ENCODE measurements at places on chromosomes 6 and 20.

- DNase-seq = no peak
These were observed 45.9 kb downstream of the CDH4 start for GRCh38 chr20:61297986-61298385.

- no peak for DNase-seq
These were observed 63.5 kb downstream of the HMGN3 start for GRCh38 chr6:79170959-79171358.

- DNase-seq = no peak
These were observed 40.9 kb downstream of the NCOA7 start for GRCh38 chr6:125831659-125832058.

DNA sequence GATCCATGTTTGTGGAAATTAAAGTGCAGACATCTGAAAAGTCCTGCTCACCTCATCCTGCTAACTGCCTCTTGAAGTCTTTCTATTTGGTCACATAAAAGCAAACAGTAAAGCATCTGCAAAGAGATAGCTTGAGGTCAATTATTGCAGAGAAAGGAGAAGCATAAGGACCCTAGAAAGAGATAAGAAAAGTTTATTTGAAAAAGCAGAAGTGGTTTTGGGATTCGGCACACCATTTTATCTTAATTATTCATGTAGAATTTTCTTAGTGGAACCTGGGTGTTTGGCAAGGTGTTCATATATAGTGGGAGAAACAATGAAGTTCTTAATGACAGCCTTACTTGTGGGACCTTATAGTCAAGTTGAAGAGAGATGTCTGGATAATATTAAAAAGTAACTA lies 280.8 kb downstream of the CENPW start:
- DNase-seq = no peak

- DNase-seq = no peak
These were observed 180.1 kb upstream of the CST7 start for GRCh38 chr20:24768713-24769601.

DNA sequence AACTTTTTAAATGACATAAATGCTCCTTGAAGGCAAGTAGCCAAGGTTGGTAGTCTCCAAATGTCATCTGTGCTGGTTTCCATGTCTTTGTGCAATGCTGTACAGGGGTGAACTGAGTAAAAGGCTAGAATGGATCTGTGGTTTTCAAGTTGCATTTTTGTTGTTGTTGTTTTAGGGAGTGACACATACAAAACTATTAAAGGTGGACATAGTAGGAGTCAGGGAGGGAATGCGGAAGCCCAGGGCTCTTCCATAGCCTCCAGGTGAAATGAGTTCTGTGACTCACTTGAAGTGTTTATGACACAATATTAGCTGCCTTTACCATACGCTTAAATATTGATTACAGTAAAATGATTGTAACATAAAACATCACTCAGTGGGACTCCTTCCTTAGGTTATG lies 22.5 kb upstream of the QKI start:
- no peak for DNase-seq

DNA sequence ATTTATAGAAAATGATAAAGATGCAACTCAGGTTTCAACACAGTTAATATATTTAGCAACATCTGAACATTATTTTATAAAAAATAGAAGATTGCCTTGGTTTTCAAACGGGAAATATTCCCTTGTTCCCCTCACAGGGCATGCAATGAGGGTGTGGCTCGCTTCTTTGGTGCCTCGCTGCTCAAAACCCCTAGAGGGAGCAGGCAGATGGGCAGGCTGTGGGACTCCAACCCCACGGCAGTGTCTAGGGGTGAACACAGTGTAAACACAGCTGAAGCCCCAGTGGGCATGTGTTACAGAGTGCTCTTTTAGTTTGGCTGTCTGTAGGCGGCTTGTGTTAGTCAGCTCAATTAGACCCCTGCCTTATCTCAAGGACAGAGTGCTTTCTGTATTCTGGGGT lies 560.8 kb upstream of the IMPG1 start:
- DNase-seq = no peak

DNA sequence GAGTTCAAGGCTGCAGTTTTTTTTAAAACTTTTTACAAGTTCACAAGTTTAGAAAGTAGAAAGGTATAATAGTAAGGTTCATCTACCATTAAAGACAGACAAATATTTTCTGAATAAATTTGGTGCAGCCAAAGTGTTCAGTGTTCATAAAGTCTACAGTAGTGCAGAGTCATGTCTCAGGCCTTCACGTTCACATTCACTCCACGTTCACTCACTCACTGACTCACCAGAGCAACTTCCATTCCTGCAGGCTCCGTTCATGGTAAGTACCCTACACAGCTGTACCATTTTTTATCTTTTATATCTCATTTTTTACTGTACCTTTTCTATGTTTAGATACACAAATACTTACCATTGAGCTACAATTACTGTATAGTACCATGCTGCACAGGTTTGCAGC lies 67.6 kb downstream of the B4GALT5 start:
- no peak for DNase-seq

- no peak for DNase-seq
These were observed 33.5 kb downstream of the EIF2S2 start for GRCh38 chr20:34078540-34078939.

- DNase-seq = no peak
These were observed 16.0 kb downstream of the PXT1 start for GRCh38 chr6:36426622-36427021.

- DNase-seq = no peak
These were observed 13.8 kb downstream of the BMP7 start for GRCh38 chr20:57252559-57253162.

DNA sequence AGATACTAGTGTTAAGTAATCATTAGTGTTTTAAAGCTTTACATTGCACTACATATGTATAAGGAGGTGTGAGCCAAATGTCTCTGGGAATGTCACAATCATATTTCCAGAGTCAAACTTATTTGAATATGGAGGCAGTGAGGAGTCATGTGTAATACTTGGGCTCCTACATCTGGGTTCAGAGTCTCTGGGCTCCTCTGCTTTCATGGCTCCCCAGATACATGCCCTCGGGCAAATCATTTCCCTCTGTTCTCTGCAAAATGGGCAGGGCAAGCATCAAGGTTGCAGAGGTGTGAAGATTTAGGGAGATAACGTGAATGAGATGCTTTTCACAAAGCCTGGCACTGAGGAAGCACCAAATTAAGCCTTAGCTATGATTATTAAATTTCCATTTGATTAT lies 138.3 kb upstream of the SGK1 start:
- DNase-seq = no peak

DNA sequence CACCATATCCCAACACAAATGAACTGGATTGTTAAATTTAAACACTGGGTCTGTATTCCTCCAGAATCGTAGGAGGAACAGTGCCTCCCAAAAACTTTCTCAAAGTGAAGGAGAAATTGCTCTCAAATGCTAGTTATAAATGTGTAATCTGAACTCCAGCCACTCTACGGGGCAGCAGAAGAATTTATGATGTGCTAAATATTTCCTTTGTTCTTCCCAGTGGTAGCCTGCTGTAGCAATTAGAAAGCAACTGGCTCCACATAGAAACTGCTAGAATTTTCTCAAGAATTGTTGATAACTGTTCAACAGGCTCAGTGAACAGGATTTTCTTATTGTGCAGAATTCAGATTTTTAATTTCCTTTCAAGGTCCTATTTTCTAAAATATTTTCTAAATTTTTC lies 49.8 kb upstream of the EYA4 start:
- no peak for DNase-seq

- no peak for DNase-seq
These were observed 1.3 kb upstream of the LIME1 start for GRCh38 chr20:63734946-63735858.

- DNase-seq = no peak
These were observed 30.5 kb downstream of the PLCB4 start for GRCh38 chr20:9099372-9099771.

DNA sequence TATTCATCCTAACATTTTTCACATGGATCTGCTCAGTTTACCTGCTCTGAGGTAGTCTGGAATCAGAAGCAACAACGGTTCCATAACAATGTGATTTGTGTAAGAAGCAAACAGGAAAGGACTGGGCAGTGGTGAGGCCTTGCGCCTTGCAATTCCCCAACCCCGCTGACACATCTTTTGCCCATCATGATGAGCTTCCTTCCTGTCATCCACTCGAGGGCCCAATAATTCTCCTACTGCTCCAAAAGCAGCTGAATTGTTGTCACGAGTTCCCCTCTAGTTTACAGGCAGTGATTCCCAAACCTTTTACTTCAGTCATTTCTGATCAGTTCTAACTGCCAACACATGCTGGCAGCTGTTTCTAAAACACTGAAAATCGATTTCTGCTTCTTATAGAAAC lies 22.9 kb downstream of the STX7 start:
- no peak for DNase-seq

- DNase-seq = no peak
These were observed 670.9 kb downstream of the QKI start for GRCh38 chr6:164085091-164086075.

GRCh38 chr20:54062812-54063280 lies 7.5 kb downstream of the BCAS1 start:
- DNase-seq = no peak

GRCh38 chr6:20606831-20607230 lies 72.6 kb downstream of the CDKAL1 start:
- DNase-seq = no peak

- DNase-seq = no peak
These were observed 5.5 kb upstream of the ABCF1 start for GRCh38 chr6:30565772-30566171.

DNA sequence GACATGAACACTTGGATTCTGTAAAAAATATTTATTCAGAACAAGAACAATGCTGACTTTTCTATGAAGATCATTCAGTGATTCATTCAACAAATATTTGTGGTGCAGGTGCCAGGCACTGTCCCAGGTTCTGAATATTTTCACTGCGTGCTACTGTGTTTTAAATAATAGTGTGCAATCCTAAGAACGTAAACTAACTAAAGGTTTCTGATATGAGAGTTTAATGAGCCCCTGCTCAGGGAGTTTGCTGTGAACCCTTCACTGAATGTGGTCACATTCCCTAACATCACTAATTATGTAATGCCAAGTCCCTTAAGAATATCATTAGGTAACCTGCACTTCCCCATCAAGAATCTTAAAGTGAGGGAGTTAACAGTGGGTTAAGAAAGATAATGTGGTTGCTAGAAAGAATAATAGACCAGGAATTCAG lies 1.7 kb upstream of the TMEM170B start:
- no peak for DNase-seq

GRCh38 chr6:145247692-145248419 lies 487.5 kb downstream of the EPM2A start:
- DNase-seq = no peak
